Calu3 (cell line): ENCODE measurements at places on chromosomes 7 and 10.

- DNase-seq, result no peak
These were observed 36.4 kb upstream of the CARD11 start for GRCh38 chr7:3080106-3080505.

GRCh38 chr10:34498821-34499220, 316.3 kb downstream of the PARD3 start:
- DNase-seq, result no peak

DNA sequence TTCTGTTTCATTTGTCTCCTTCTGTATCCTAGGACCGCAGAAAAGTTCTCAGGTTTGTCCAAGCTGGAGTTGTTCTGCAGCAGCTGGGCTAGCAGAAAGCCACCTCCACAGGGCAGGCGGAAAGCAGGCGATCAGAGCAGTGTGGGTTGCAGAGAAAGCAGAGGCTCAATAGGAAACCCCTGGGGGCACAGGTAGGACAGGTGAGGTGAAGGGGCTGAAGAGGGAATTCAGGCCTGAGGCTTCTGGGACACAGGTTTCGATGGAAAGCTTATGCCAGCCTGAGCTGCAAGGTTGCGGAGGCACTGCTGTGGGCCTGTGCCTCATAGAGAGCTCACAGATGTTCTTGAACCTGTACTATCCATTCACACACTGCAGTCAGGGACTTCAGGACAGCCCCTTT, 194.9 kb upstream of the TPK1 start:
- DNase-seq, result no peak

GRCh38 chr7:100061518-100062193, 12.1 kb downstream of the ZSCAN21 start:
- no peak for DNase-seq

- DNase-seq, result no peak
These were observed 23.1 kb downstream of the AGAP3 start for GRCh38 chr7:151109094-151110048.

DNA sequence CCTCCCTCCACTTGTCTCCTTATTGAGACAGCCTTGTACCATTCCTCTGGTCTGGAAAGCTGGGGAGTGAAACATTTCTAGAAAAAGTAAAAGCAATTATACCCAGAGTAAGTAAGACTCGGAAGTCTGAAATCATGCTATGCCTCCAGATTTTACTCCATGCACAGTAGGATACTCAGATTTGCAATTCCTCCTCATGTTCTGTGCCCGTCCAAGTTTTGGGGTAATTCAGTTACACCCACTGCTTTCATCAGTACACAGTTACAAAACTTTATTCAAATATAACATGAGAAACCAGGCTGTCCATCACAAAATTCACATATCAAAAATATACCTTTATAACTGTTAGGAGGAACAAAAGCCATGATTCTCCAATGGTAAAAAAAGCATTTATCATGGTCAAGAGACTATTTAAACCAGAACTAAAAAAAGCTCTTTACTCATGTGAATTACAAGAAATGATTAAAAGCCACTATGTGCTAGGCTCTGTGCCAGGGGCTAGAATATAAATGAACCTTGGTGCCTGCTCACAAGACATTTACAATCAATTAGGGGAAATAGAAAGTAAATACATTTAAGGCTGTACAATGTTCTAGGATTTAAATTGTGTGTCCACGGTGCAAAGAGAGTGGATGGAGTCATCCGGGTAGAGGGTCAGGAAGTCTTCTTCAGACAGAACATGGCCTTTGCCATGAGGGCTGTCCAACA, 320.2 kb downstream of the ELMO1 start:
- DNase-seq, result no peak

DNA sequence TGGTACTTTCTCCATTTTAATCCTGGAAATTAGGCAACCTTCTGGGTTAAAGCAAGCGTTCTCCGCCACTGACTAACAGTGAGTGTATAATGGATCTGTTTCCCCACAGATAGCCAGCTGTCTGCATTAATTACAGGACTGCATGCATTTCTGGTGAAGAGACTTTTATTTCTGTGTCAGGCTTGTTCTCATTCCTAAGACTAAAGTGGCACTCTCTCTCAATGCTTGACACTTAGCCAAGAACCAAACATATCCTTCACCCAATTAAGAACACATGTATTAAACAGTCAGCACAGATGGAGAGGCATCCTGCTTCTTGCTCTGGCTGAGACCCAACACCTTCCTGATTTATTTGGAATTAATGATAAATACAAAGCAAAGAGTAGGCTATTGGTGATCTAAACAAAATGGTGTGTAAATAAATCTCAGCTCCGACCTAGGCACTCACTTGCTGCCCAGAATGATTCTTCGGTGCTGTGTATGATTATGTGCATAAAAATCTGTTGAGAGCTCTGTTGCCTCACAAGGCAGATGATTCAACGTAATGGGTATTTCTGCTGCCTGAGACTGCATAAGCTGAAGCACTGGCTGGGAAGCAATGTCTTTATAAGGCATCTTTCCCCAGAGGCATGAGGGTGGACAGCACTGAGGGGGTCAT, 16.8 kb downstream of the CALU start:
- no peak for DNase-seq

DNA sequence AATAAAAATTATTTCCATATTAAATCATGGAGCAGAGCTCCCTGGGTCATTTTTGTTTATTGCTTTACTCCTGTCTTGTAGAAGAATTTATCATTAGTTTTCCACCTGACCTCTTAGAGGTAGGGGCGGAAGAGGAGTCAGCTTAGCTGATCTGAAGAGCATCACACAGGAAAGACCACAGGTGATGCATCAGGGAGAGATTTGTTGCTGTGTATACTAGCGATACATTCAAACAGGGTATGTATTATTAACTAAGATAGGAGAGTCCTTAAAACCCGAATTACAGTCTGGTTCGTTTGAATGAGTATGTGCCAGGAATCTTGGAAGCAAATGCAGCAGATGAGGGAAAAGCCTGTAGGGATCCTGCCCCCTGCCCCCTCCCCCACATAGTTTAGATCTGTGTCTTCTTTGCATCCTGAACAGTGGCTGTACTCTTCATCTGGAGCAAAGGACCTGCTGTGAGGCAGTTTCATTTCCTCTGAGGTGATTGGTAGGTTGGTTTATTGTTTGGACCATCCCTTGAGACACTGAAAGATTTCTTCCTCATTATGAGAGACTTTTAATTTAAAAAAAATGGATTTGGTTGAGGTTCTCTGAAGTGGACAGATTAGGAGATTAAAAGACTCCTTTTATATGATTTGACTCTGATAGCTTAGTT, 177.0 kb downstream of the SND1 start:
- DNase-seq, result no peak

DNA sequence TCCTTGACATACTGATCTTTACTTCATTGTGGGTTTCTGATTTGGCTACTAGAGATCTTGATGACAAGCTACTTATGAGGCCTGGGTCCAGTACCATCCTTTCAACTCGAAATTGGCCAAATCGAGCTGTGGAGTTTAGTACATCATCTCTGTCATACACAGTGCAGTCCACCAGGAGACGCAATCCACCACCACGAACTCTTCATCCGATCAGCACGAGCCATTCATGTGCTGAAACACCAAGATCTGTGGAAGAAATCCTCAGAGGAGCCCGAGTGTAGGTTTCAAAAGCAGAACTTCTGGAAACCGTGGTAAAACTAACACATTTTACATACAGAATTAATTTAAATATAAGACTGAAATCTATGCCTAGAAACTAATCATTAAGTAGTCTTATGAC, 14.2 kb downstream of the DNAJC9 start:
- no peak for DNase-seq

DNA sequence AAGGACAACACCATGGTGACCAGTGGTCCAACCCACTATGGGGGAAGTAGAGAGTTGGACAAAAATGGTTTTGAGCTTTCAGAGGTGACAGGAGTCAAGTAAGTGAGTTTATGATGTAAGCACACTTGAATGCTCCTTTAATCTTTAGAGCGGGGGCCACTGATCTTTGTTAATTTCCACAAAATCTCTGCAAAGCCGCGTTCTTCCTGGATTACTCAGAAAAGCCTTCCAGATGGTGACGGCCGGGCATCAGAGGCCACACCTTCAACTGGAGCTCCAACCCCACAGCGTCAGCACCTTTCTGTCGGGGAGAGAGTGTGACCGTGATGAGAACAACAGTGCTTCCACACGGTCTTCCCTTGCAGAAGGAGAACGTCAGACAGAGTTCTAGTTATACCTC, 35.2 kb upstream of the KLF6 start:
- no peak for DNase-seq

DNA sequence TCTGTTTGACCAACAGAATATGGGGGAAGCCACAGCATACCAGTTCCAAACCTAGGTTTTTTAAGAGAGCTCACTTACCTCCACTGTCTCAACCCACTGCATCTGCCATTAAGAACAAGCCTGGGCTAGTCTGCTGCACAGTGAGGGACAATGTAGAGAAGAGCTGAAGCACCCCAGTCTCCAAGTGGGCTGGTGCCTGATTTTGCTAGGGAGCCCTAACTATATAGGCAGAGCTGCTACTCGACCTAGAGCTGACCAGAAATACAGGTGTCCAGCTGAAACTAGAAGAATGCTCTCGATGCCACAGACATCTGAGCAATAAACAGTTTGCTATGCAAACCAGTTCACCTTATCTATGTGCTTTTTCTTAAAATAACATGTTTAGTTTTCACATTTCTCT, 106.9 kb upstream of the BET1 start:
- DNase-seq, result no peak

- DNase-seq, result no peak
These were observed 2.6 kb upstream of the TNS3 start for GRCh38 chr7:47584536-47584895.

GRCh38 chr10:22246680-22247391, 29.0 kb upstream of the EBLN1 start:
- DNase-seq, result peak; percentile 41

DNA sequence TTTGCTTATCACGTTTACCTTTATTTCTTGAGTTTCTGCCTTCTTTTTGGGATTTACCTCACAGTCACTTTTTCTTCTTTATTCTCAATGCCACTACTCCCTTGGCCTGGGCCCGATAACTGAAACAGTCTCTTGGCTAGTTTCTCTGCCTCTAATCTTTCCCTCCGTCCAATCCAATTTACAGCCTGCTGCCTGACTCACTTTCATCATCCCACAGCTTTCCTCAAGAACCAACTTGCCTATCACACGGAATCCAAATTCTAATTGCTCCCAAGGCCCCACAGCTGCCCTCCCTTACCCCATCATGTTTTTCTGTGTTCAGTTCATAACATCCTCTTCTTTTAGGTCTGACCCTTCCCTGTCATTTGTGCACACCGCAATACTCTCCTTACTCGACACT, 121.4 kb downstream of the HIPK2 start:
- DNase-seq, result no peak

DNA sequence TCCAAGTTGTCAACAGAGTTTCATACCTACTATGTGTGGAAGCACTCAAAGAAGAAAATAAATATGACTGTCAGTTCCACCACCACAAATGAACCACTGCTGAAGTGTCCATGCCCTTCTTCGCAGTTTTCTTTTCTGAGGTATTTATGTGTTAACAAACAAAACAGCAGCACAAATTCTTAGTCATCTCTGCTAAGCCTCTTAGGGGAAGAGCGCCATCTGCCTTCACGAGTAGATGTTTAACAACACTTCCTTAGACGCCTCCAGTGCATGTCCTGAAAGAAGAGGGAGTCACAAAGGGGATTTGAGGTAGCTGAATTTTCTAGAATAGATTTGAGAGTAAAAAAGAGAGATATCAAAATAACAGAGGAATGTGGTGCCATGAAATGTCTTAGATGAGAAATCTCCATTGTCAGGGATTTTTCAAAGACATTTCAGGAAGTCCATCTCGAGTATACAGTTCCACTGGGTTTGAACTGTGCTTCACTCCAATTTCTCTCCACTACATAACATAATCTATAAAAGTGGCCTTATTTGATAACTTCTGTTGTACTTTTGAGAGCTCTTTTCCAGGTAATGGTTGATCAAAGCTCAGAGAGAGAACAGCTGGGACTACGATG, 775.3 kb upstream of the POM121L12 start:
- no peak for DNase-seq

GRCh38 chr7:151687523-151688235, 168.0 kb upstream of the RHEB start:
- DNase-seq, result peak; percentile 89
